Occipital lobe (tissue), 3 donors: ENCODE measurements at places on chromosomes 2 and 18. TPM values are rescaled to one million over a fixed set of nuclear protein-coding genes. Genes with fewer than 3 reads are reported as not detected.

The INPP5D gene
- 2.5 TPM for total RNA-seq

The MAB21L4 gene
- total RNA-seq = not detected

DNA sequence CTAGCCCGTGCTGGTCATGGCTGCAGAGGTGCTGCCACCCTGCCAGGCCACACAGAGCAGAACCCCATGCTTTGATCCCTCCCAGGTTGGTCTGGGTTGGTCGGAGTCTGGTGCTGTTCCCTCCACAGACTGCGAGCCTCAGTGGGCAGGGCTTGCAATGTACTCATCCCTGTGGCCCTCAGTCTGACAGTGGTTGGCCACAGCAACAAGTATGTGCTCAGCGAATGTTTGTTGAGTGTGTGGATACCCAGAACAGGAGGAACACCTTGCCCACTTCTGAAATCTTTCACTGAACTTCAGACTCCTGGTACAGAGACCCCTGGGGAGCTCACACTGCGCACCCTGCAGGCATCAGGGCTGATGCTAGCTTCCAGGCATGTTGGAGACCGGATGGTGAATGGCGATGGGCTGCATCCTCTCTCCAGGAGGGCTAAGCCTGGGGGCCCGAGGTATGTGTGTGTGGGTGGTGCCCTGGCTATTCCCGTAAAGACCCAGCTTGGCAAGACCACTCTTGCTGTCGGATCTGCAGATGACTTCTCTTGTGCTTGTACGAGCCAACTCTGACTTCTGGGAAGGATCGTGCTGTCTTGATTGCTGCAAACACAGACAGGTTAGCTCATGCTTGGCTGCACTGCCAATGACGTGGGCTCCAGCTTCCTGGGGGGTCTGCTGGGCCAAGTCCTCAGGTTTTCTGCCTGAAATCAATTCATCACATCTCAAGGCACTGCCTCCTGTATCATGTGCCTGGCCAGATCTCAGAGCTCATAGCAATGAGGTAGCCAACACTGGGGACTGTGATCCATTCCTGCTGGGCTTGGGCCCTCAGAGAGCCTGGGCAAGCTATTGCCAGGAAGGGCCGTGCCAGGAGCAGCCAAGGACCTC is 43.7 kb downstream of the RHOB start:
- DNase-seq = no peak

DNA sequence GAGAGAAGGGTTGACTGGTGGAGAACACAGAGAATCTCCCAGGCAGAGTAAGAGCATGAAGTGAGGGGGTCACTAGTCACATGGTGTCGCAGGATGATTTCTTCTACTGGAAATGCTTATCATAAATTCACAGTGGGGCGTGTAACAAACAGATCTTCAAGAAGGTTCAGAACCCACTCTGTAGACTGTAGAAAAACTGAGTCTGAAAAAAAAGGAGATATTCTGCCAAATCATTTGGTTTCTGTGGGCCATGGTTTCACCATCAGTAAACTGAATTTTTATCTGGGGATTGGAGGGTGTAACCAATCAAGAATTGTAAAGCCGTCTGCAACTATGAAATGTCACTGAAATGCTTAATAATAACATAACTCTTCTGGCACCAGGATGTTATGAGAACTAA is 15.0 kb downstream of the TPGS2 start:
- no peak for DNase-seq

The ANKRD30B gene
- 0.16 TPM for total RNA-seq

DNA sequence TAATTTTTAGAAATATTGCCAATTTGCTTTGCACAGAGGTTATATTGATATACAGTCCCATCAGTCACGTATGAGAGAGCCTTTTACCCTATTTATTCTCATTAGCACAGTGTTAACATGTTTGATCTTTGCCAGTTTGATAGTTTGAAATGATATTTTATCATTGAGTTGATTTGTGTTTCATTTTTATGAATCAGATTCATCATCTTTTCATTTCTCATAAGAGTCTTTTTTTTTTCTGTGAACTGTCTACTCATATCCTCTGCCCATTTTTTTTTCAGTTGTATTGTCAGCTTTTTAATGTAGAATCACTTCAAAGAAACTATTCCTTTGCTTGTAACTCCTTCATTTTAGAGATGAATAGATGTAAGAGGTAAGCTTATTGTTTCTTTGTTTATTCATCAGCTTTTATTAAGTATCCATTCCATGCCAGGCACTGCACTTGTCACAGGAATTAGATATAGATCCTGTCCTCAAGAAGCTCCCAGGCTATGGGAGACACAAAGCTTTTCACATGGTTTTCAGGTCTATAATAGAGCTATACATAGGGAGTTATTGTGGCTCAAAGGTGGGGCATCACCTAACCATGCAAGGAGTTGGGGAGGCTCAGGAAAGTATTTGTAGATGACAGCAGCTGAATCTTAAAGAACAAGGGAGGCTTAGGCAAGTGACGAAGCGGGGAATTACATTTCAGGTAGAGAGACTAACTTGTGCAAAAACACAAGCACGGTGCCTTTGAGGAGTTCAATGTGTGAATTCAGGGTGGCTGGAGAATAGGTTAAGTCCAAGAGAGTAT is 42.1 kb downstream of the CD28 start:
- DNase-seq = no peak

The NEU4 gene
- 0.31 TPM for total RNA-seq

DNA sequence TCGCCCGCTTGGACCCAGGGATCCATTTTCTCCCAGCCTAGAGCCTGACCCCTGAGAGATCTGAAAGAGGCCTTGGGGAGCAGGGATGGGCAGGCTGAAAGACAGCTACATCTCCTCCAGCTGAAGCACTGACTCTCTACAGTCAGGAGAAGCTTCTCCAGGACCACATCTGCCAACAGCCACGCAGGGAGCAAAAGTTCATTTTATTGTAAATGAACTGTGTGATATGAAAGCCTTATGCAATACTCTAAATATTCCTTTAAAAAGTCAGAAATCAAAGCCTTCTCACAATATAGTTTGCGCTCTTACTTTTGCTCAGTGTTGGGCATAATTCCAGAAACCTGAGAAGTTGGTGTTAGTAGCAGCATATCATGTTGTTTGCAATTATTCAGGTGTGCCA is 428.9 kb upstream of the RAB6C start:
- DNase-seq = no peak
